NCI-H2227 treated with DMSO at 0.1 percent for 48 hours (cell line): ENCODE measurements at places on chromosomes 4 and X.

DNA sequence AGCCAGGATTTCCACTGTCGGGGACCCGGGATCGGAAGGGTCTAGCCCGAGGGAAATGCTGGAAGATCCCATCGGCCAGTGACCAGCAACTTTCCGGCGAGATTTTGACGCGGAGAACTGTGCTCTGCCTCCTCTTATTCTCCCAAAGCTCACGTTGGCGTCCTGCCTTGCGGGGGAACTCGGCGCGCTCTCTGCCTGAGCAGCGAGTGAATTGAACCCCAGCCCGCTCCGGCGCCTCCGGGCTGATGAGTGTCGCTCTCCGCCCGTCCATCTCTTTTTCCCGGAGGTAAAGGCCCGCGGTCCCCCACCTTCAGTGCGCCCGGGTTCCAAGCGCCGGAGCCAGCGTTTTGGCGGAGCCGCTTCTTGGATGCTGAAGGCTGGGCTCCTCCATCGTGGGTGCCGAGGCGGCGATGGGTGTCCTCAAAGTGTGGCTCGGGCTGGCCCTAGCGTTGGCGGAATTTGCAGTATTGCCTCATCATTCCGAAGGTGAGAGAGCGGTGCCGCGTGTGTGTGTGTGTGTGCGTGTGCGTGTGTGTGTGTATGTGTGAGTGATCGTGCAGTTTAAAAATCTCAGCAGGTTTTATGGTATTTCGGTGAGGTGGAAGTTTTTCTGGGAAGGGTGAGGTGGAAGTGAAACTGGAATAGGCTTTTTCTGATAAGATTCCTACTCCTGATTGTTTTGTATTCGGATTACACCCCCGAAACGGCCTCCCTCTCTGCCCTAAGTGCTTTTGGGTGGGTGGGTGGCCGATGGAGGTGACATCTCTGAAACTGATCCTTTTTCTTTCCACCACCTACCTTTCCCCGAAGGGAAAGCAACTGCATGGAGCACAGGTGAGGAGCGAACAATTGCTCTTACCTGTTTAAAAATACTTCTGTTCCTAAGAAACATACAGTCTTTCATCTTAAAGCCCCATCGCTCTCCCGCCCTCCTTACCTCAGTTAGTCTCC lies 752 bp downstream of the FRAS1 start:
- DNase-seq: no peak

DNA sequence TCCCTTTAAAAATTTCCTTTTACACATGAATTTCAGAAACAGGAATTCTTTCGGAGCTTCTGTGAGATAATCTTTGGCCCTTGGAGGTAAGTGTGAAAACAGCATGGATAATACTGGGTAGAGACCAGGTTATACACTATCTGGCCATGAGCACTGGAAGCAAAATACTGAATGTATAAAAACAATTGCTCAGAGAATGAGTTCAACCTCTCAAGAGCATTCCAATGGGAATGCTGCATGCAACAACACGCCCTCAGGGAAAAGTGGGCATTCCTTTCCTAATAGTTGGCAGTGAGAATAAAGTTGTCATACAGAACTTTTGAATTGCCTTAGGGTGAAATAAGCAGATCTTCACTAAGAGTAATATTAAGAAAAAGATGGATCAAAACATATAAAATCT lies 574.8 kb upstream of the DIPK2B start:
- DNase-seq: no peak

DNA sequence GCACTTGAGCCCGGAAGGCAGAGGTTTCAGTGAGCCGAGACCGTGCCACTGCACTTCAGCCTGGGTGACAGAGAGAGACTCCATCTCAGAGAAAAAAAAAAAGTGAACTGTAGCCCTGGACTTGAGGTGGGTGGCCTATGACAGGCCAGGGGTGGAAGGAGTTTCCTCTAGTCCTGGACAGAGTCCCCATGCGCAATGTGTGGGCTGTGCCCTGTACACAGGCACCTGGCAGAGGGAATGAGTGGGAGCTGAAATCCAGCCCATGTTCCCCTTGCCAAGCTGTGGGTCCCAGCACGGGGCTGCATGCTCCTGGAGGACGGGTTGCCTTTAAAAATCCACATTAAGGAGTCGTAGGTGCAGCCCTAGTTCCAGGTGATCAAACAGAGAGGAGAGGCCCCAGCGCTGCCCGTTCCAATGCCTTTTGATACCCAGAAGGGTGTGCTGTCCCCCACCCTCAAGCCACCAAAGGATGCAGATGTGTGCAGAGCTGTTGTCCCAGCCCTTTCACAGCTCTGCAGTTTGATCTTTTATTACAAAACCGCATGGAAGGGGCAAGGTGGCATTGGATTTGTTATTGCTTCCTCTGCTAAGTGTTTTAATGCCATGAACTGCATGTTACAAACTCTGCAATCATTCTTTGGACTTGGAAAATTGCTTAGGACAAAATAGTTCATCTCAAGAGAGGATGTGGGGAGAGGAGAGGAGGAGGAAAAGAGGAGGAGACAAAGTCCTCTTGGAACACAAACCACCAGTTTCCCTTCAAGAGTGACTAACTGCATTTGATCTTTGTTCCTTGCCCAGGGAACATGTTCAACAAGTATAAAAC lies 38.0 kb upstream of the PDK3 start:
- DNase-seq: no peak

GRCh38 chr4:44535981-44536380 lies 87.4 kb upstream of the KCTD8 start:
- no peak for DNase-seq
